Astrocyte of the hippocampus (primary cell): ENCODE measurements at places on chromosomes 1 and 21.

- DNase-seq = no peak
Observed at GRCh38 chr1:66286307-66286706, 247.6 kb upstream of the SGIP1 start.

GRCh38 chr1:42167611-42168390 is 3.3 kb upstream of the GUCA2A start:
- no peak for DNase-seq

GRCh38 chr1:215160351-215160750 is 77.8 kb downstream of the KCNK2 start:
- no peak for DNase-seq

DNA sequence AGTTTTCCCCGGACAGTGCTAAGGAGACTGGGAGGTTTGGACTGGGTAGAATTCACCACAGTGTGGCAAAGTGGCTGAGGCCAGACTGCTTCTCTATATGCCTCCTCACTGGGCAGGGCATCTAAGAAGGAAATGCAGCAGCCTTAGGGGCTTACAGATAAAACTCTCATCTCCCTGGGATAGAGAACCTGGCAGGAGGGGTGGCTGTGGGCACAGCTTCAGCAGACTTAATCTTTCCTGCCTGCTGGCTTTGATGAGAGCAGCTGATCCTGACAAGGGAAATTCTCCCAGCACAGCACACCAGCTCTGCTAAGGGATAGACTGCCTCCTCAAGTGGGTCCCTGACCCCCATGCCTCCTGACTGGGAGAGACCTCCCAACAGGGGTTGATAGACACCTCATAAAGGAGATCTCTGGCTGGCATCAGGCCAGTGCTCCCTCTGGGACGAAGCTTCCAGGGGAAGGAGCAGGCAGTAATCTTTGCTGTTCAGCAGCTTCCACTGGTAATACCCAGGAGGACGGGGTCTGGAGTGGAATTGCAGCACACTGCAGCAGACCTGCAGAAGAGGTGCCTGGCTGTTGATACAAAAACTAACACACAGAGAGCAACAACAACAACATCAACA is 25.2 kb downstream of the KIFAP3 start:
- DNase-seq = no peak

DNA sequence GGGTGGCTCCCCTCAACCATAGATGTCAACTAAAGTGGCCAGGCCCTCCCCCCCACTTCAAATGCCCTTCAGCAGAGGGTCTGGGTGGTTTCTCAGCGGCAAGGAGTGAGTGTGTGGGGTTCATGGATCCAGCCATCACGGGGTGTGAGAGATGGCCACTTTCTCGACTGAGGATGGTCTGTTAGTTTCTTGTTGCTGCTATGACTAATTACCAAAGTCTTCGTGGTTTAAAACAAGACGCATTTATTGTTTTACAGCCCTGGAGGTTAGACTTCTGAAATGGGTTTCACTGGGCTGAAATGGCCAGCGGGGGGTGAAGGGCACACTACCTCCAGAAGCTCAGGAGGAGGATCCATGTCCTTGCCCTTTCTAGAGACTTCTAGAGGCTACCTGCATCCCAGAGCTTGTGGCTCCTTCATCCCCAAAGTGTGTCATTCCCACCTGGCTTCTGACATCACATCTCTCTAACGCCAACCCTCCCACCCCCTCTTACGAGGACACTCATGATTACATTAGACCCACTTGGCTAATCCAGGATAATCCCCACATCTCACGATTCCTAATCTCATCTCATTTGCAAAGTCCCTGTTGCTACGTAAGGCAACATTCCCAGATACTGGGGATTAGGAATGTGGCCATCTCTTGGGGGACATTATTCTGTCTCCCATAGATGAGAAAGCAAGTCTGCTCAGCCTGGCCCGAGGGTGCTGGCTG is 53.0 kb downstream of the EPHB2 start:
- no peak for DNase-seq
